ENCODE measurements at places on chromosomes 5 and 9.

DNA sequence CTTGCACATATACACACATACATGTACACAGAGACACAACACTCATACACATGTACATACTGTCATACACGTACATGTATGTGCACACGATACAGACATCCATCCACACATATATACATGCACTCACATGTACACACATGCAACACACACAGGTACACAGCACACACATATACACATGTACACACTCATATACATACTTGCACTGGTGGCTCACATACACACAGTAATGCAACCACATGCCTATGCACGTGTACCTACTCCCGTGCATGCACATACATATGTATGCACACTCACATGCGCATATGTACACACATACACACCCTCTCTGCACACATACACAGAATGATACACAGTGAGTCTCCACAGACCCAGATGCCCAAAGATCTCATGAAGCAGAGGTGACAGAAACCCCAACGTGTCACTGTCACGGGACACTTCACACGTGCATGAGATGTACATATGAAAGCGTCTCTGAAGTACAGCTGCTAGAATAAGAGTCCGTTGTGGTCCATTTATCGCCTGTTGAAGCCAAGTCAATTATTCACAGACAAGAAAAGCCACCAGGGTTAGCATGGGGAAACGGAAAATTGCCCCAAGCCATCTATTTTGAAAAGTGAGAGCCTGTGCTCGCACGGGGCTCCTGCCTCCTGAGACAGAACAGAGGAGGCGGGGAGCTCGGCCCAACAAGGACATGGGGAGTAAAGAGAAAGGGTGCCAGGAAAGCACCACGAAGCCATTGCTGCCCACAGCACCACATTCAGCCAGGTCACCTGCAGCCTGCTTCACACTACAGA, 24.9 kb downstream of the LPCAT1 start:
- DNase-seq = no peak

- DNase-seq = no peak
Measured at GRCh38 chr9:137759649-137760321, 117.8 kb upstream of the CACNA1B start.

DNA sequence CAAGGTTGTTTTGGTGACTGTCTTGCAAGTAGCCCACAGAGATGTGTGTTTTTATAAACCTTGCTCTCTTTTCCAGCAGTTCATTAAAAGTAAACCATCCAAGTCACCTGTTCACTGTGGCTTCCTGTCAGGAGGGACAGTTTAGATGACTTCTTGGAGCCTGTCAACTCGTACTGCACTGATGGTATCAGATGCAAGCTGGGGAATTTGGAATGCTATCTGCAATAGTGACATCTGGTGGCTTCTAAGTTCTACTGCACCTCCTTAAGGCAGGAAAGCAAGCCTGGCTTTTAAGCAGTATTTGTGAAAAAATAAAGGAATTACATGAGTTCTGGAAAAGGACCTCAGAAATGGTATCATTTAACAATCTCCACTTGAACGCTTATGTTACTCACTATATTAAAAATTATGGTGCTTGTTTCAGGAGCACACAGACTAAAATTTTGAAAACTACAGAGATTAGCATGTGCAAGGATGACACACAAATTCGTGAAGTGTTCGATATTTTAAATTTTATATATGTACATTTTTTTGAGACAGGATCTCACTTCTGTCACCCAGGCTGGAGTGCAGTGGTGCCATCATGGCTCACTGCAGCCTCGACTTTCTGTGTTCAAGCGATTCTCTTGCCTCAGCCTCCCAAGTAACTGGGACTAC, 164.0 kb downstream of the TTC39B start:
- DNase-seq = no peak

GRCh38 chr5:95791751-95792150, 30.8 kb downstream of the GLRX start:
- DNase-seq = no peak

DNA sequence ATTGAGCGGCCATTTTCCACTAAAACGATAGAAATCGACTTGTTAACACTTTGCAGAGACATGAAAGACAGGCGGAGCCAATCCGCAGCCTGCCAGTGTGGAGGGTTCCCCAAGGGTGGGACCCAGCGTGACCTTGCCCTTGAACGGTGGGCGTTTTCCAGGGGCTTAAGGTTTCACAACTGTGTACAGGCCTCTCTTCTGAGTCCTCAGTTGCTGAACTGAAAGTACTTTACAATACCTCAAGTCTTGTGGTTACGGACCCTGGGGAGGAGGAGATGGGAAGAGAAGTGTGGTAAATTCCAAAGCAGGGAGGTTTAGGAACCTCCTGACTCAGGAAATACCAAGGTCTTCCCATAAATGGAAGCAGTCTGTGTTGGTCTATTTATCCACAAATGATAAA, 68.2 kb upstream of the CKMT2 start:
- DNase-seq = no peak

DNA sequence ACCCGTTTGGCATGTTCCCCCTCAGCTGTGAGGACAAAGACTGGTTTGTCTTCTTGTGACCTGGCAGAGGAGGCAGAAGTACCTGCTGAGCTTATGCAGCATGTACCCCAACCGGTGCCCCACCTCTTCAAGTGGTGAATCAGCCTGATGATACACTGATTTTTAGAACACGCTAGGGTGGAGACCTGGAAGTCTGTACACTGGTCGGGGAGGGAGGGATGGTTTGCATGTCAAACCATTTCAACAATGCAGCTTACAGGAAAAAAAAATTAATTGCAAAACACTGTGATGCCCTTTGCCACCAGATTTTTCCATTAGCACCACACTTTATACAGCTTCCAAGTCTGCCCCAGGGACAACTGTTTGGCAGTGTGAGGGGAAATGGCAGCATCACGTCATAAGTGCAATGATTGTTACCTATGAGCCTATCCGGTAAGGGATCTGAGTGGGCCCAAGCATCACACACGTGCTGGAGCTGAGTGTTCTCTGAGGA, 155.1 kb upstream of the DMRT1 start:
- no peak for DNase-seq

DNA sequence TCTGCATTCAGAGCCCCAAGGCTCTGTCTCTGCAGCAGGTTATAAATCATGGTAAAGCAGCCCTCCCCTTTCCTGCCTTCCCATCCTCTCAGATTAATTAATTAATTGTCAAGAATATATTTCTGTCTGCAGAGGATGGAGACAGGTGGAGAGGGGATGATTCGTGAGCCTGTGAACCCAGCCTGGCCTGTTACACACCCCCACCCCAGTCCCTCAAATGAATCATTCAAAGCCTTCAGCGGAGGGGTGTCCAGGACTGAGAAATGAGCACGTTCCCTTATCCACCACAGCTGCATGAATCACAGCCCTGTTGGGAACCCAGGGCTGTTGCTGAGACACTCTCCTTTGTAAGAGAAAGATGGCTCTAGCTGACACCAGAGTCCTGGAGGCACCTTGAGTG, 56.0 kb downstream of the NIPAL4 start:
- DNase-seq = no peak

- no peak for DNase-seq
Measured at GRCh38 chr9:22040760-22041159, 31.7 kb upstream of the CDKN2B start.

DNA sequence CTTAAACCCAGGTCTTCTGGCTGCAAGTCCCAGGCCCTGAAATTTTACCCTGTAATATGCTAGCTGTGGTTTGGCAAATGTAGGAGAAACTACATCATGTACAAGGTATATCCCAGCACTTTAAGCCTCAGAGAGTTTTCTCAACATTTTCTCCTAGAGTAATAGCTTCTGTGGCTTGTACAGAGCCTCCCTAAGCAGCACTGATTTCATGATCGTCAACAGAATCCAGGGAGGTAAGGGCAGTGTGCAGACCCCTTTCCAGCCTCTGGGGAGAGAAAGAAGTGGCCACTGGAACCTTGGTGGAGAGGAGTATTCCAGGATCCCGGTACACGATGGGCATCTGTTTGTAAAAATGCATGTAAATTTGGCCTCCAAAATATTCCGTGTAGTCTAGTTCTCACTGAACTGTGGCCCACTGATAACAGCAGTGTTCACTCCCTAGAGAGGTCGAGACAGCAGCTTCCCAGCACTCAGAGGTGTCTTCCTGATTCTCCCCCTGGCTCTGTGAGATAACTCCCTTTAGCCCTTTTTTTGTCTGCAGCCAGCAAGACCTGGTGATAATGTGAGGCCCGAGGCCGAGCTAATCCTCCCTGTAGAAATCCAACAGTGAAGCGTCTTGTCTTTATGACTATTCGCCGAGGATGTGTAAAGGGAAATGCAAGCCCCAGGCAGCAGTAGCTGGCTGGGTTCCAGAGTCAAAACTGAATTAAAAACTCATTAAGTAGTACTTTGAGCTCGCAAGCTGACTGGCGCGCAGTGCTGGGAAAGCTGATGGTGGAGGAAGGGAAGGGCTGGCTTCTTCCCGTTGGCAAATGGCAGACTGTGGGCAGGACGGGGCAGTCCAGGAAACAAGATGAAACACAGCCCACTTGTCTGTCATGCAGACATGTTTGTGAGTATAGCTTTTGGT, 59.0 kb downstream of the MAP1B start:
- DNase-seq = peak; percentile 41

DNA sequence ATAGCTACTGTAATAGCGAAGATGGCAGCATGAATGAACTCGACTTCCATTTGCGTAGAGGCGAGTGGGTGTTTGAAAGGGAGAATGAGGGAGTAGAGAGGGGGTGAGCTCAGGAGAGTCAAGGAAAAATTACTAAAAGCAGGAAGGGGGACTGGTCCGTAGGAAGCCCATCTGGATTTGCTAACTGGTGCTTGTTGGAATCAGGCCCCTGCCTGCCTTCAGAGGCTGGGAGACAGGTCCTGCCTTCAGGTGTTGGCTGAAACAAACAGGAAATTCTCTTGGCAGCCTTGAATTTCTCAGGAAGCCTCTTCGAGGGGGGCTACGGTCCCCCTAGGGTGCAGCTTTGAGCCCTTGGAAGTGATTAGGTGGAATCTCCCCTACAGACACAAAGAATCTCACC, 121.7 kb downstream of the OLFM1 start:
- no peak for DNase-seq

DNA sequence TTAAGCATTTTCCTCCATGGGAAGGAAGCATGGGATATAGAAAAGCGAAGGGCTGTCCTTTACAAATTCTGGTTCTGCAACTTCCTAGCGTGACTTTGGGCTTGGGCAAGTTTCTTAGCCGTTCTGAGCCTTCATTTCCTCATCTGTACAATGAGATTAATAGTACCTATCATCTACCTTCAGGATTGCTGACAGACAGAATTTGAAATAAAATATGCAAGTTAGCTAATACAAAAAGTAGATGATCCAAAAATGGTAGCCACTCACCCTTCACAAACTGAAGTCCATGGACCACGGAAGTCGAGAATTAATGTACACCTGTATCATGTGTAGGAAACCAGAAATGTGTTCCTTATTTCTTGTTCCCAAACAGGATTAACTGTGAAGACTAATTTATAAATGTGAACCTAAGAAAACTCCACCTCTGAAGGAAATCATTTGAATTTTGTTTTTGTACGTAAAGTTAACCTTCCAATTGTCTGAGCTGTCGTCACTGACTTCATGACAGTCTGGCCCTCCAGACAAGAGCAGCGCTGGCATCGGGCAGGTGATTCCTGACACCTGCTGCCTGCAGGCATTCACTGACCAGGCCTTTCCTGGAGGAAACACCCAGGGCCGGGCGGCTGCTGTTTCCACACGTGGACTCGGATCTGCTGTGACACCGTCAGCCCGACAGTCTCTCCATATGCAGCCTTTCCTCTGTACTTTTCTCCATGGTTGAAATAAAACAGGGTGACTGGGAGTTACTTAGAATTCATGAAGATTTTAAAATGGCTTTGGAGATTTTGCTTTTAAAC, 63.4 kb downstream of the PSMB7 start:
- no peak for DNase-seq

DNA sequence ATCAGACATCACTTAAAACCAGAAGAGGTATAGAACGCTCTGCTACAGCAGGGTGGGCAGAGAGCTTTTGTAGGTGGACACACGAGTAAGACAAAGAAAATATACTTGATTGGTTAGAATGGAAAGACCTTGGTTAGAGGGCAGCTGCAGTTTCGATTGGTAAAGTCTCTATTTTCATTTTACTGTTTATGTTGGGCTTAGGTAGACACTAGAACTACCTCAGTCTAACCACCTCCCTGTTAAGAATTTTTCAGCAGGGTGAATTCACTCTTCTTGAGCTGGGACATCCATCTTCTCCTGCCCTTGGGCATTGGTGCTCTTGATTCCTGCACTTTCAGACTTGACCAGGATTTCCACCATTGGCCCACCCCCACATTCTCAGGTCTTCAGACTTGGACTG, 116.3 kb downstream of the BASP1 start:
- DNase-seq = no peak

- DNase-seq = no peak
Measured at GRCh38 chr5:58934629-58935097, 351.8 kb downstream of the RAB3C start.

DNA sequence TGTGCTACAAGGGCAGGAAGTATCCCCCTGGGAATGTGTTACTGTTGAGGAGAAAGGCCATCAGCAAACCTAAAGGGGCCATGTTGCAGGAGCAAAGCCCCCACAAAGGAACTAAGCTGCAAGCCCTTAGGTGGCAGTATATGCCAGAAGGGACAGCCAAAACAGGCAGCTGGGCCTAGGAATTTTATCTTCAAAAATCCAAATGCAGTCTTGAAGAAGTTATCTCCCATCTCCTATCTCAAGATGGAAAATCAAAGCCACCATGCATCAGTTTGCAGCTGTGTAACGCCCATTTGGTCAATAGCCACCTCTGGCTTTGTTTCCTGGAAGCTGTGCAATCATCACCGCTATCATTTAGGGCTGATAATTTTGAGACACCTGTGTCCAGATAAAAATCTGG, 400.3 kb downstream of the ARHGEF28 start:
- no peak for DNase-seq

DNA sequence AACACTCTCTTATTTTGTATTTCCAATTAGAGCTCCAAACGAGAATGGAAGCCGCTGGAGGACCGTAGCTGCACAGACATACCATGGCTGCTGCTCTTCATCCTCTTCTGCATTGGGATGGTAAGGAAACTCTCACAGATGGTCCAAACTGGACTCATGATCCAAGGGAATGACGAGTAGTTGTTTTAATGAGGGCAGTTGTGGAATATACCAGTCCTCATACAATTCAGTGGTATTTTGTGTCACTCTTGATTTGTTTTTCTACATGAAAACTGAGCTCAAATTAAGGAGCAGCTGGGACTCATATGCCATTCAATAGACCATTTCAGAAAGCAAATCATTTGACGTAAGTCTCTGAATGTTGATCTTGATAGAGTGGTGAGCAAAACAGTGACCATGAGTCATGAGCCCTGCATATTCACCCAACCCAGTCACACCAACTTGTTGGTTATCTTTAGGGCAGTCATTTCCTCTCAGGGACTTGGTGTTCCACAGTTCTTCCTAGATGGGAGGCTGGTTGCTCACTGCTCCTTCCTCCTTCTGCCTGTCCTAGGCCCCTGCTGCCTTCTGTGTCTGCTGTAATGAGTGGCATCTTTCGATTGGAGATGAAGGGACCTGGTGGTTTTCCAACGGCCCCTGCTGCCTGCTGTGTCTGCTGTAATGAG, 54.9 kb downstream of the SLC44A1 start:
- DNase-seq = no peak

- DNase-seq = no peak
Measured at GRCh38 chr5:1662559-1663085, 137.0 kb downstream of the MRPL36 start.

- DNase-seq = peak; percentile 65
Measured at GRCh38 chr5:43039471-43040286, 440 bp downstream of the ANXA2R start.

GRCh38 chr9:72788966-72789735, 163.7 kb downstream of the ALDH1A1 start:
- DNase-seq = no peak

Data from mesothelial cell of epicardium (in vitro differentiated cells).